ENCODE measurements at places on chromosomes 7 and 10.

- DNase-seq: no peak
Observed at GRCh38 chr7:6438427-6438826, 9.3 kb downstream of the DAGLB start.

- no peak for DNase-seq
Observed at GRCh38 chr7:1120791-1121190, 32.9 kb downstream of the GPER1 start.

DNA sequence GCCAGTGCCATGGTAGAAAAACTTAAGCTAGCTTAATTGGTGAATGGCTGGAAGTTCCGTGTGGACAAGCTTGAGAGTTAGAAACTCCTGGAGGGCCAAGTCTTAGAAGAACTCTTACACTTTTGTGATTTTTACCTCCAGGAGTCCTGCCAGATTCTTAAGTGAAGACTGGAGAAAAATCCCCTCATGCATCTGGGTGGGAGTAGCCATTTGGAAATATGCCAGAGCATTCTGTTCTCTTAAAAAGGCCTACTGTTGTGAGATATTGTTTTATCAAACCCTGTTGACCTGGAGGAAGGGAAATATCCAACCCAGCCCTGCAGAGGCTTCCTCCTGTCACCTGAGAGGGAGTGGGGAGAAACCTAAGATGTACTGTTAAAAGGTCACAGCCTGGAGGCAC is 17.6 kb upstream of the MCM10 start:
- no peak for DNase-seq

DNA sequence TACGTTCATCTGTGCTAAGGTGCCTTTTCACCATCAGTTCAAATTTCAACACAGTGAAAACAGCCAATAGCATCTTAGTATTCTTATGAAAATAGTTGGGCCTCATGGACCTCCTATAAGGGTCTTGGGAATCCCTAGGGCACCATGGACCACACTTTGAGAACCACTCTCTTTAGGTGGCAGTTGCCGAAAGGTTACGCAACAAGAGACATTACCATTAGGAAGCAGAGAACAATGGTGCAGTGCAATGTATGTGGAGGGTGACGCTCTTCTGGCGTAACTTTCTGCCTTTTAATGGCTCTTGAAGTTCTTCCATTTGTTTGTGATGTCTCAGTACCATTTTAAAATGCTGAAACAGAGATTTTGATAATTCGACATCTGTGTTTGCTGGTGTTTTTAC is 131.1 kb downstream of the CNNM2 start:
- no peak for DNase-seq

GRCh38 chr7:100489824-100490223 is 6.1 kb downstream of the NYAP1 start:
- DNase-seq: peak; percentile 76

- DNase-seq: no peak
Observed at GRCh38 chr10:36676321-36676720, 449.1 kb upstream of the ANKRD30A start.

DNA sequence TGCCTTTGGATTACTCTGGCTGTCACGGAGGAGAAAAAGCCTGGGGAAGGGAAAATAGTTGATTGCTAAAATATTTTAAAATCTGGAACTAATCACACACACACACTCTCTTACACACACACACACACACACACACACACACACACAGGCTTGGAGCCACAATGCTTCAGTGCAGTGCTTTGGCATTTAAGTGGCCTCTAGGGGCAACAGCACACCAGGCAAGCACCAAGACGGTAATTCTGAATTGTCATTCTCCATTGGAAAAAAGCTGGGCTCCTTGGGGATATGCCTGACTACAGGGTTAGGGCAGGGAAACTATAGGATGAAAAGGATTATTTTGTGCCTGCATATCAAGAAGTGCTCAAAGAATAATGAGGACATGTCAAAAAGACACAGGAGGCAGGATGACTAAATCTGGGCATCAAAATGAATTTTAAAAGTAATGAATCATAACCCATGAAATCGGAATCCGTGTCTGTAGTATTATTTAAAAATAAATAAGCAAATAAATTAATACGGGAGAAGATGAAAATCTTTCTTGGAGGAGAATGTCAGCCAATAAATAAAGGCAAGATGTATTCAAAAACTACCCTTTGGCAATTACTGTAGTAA is 30.4 kb upstream of the DDC start:
- peak; percentile 51 for DNase-seq

- no peak for DNase-seq
Observed at GRCh38 chr7:74306730-74307469, 17.7 kb downstream of the CLIP2 start.

All from HEK293T (cell line).